ENCODE measurements at places on chromosomes 1 and 21.

- no peak for DNase-seq
Measured at GRCh38 chr1:92843429-92844352, 11.9 kb downstream of the RPL5 start.

GRCh38 chr1:223308136-223308535 lies 55.8 kb downstream of the SUSD4 start:
- DNase-seq = no peak

DNA sequence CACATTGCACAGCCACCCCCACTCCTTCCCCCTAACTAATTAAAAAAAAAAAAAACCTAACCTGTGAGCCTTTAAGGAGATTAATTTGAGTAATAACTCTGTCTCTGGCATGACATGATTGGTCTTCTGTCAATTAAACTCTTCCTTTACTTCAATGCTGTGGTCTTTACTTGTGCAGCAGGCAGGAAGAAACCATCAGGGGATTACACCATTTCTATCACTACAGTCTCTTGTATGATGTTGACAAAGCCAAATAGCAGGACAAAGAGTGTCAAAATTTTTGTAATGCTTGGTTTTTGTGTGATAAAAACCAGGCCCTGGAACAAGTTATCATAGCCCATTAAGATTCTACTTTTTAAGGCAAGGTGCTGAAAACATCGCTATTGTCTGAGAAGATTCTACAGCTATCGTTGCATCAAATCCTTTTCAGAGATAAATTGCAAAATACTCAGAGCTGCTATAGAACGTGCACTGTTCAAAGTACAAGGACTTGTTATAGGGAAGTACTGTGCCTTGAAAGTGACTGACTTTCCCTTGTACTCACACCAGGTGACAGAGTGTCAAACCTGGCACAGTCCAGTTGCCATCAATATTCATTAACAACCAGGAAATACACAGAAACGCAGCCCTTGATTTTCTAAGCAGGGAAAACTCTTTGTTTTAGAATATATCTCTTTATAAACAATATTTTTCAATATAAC lies 37.7 kb downstream of the LHX9 start:
- no peak for DNase-seq

DNA sequence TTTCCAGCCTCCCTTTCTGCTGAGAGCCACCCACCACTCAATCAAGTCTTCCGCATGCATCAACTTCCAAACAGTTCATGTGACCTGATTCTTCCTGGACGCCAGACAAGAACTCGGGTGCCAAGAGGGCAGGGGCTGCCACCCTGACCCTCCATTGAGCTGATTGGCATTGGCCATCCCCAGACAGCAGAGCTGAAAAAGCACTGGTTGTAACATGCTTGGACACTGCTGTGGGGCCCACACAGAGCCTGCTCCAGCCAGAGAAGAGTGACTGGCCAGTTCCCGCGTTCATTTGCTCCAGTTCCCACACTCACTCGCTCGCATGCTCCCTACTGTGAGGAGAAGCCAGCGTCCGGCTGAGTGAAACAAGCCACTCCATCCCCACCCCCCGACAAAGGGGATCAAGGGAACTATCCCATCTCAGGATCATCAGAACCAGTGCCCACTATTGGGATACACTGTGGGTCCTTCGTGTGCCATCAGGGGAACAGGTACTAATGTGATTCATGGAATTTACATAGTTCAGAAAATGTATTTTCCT lies 420.3 kb downstream of the NPHP4 start:
- DNase-seq = no peak

DNA sequence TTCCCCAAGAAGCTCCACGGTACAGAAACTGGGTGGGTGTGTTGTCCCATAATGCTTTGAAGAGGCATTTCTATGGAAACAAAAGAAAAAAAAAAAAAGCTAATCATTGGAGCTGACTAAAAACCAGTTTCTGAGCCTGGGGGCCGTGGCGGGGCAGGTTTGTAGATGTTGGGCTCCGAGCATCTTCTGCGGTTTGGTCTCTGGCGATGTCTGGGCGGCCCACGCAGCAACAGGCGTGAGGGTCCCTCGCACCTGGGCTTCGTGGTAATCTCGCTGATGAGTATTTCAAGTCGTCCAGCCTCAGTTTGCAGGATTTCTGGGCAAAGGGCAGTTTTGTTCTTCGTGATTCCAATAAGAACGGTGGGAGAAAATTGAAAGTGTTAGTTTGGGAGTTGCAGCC lies 6.8 kb downstream of the TP73 start:
- DNase-seq = no peak

DNA sequence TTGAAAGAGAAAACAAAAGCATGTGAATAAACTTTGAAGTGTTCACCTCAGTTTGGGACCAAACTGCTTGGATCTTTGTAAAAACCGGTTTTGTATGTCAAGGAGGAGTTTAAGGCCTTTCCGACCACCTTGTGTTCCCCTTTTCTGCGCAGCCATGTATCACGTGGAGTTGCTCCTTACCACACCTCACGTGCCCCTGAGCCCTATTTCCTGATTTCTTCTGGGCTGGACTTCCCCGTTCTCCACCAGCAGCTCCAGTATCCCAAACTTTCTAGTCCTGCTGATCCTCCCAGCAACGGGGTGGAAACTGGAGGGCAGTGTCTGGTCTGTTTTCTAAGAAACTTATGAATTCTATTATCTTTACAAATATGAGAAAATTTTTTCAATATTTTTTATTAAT lies 1.6 kb upstream of the SH3D21 start:
- DNase-seq = no peak

GRCh38 chr1:228445843-228446650 lies 29.4 kb upstream of the TRIM17 start:
- no peak for DNase-seq

GRCh38 chr1:31694964-31695313 lies 8.9 kb downstream of the COL16A1 start:
- DNase-seq = no peak

DNA sequence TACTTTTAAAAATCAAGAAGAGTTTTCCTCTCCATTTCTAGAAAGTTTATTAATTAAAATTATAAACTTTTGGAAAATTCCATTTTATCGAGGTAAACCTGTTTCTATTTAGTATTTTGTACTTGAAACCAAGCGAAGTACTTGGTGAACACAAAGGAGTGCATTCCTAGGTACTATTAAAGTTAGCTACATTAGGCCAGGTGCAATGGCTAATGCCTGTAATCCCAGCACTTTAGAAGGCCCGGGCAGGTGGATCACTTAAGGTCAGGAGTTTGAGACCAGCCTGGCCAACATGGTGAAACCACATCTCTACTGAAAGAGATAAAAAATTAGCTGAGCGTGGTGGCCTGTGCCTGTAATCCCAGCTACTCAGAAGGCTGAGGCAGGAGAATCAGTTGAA lies 292.2 kb downstream of the NTNG1 start:
- no peak for DNase-seq

- DNase-seq = no peak
Measured at GRCh38 chr21:41377715-41378114, 15.9 kb downstream of the MX2 start.

DNA sequence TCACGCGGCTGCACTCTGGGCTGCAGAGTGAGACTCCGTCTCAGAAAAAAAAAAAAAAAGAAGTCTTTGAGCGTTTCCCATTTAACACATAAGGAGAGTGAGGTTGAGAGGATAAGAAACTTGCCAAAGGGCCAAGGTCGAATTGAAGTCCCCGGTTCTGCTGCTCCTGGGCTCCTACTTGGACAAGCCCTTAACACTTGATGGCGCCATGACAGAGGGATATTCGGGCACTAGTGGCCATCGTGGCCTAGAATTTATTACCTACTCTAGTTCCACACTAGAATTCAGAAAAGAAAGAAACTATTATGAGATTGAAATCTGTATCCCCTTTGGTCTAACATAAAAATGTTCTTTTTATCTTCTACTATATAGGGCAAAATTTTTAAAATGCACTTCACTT lies 65.7 kb upstream of the NEK2 start:
- no peak for DNase-seq

DNA sequence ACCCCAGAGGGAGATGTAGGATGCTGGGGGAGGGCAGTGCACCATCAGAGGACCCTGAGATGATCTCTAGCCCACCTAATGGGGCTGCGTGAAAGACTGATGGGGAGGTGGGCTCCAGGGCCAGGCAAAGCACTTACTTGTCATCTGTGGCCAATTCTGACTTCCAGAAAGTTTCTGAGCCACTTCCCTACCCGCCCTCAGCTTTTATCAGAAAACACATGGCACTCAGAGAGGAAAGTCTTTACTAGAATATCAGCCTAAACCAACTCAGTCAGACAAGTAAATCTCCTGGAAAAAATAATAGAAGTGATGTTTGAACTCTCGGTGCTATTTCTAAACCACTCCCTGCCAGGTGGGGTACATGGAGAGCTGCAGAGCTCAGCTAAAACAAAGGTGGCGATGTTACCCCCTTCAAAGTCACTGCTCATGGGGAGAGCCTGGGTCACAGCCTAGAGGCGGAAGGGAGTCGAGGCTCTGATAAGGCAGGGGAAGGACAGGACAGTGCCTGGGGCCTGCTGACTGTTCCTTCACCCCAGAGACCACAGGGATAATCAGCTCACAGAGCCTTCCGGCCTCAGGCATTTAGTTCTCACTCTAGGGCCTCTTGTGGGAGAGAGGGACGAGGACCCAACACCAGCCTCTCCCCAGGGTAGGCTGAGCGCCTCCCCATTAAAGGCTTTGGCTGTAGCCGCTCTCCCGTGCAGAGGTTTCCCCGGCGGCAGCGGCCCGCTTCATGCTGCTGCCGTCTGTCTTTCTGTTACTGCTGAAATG lies 14.2 kb downstream of the SMIM12 start:
- DNase-seq = no peak

DNA sequence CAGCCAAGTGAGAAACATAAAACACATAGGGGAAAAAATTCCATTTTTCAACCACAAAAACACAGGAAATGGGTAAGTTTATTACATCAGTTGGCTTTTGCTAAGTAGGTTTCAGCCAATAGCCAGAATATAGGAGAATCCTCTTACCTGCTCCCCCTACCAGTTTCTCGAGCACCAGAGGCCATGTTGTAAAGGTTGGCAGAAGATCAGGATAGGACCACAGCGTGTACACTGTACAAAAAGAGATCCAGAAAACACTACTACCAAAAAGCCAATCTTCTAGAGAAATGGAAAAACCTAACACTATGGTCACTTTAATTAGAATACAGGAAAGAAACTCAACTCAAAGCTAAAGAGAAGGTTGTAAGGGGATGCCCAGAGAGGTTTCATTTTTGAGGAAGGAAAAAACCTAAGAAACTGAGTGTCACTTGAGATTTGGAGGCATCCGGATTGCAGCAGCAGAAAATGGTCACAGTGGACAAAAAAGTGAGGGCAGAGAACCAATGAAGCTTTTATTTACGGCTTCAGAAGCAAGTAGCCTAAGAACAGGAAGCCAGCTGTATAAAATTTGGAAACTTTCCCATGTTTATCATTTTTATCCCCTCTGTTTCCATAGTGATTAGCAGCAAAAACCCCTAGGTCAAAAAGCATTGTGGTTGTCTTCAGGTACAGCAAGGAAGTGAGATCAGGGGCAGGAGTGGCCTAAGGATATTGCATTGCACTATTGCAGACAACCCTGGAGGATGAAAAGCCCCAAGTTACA lies 2.9 kb downstream of the EIF2D start:
- DNase-seq = no peak

DNA sequence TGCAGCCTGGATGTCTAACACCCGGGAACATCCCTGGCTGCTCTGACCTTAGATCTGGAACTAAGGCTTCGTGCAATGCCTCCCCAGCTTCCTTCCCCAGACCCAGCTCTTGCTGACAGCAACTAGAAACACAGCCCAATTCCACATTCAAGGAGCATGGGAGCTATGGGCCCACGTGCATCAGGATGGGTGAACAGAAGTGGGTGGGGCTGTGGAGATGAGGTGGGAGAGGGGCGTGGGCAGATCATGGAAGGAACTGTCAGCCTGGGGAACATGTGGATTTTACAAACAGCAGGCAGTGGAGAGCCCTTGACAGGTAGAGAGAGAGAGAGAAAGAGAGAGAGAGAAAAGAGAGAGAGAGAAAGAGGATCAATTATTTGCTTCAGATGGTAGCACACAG lies 231.6 kb downstream of the MATN1 start:
- DNase-seq = no peak

DNA sequence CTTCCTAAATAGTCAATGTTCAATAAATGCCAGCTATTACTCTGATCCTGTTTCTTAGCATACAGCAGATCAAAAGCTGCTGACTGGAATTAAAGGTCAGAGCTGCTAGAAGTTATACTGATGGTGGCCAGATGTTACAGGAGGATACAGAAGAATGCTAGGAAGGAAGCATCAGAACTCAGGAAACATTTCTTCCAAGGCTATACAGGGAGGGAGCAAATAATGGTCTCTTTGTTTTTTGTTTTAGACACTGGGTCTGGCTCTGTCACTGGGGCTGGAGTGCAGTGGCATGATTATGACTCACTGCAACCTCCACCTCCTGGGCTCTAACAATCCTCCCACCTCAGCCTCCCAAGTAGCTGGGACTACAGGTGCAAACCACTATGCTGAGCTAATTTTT lies 175.5 kb downstream of the RGS7 start:
- DNase-seq = no peak

DNA sequence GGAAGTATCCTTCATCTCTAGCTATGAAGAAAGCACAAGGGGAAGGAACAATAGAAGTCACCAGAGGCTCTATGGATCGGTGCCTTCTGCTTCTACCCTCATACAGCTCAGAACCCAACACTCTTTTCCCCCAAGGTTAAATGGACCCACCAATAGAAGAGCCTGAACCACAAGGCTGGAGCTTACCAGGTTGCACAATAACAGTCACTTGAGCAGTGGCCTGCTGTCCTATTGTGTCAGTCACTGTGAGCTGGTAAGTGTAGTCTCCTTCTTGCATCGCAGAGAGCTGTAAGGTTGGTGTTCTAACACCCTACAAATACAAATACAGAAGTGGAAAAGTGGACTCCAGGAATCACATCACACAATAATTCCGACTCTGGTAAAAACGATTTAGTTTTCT lies 103.0 kb downstream of the KIAA0319L start:
- DNase-seq = no peak

DNA sequence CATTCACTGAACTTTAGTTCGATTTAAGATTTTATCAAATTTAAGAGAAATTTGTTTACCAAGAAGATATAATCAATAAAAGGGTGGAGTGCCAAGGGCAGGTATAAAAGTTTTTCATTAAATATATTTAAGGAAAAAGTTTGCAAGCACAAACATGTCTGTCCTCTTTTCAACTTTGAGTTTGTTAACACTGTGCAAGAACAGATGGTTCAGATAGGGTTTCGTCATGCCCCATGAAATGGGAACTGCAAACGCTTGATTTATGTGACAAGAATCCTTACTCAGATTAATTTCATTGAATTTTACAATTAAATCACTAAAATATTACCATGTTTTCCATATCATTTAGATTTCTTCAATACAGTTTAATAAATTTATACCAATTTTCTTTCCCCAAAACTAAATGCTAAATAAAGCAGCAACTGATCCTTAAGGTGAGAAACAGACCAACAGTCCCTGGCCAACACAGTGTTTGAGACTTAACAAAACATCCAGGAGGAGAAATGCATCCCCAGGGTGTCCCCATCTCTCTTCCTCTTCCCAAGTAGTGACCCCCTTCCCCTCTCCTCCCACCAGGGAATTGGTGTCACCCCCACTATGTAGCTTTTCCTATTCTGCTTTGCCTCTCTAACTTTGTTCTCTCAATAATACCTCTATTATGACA lies 292.9 kb downstream of the LTN1 start:
- no peak for DNase-seq

GRCh38 chr1:201404722-201405483 lies 5.8 kb upstream of the LAD1 start:
- DNase-seq = no peak

Measured in NCI-H1092 (cell line).